ENCODE measurements at places on chromosomes 16 and 17. TPM values are rescaled to one million over a fixed set of nuclear protein-coding genes. Genes with fewer than 3 reads are reported as not detected.

HOXB4 gene
- 1.7 TPM for total RNA-seq

TSPOAP1 gene
- total RNA-seq, result 0.86 TPM

- DNase-seq, result no peak
Observed at GRCh38 chr16:15567823-15568222, 75.1 kb downstream of the MARF1 start.

- no peak for DNase-seq
Observed at GRCh38 chr16:523097-523741, 4.3 kb upstream of the CAPN15 start.

- DNase-seq, result no peak
Observed at GRCh38 chr17:41167561-41167960, 460 bp downstream of the KRTAP4-3 start.

- DNase-seq, result no peak
Observed at GRCh38 chr16:85471469-85472431, 141.4 kb upstream of the GSE1 start.

DNA sequence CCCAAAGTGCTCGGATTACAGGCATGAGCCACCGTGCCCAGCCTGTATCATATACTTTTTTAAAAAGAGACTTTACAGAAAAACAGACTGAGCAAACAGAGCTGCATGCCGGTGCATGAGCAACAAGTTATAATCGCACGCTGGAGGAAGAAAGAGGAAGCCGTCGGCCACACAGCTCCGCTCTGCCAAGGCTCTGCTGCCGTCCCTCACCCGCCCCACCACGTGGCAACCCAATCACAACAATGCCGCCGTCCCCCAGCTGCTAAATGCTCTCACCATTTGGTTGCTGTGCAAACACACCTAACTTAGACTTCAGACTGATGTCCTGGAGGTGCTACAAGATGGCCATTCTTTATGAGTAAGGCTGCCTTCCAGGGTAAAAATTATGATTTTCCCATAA lies 83.5 kb downstream of the ADCY9 start:
- no peak for DNase-seq

DNA sequence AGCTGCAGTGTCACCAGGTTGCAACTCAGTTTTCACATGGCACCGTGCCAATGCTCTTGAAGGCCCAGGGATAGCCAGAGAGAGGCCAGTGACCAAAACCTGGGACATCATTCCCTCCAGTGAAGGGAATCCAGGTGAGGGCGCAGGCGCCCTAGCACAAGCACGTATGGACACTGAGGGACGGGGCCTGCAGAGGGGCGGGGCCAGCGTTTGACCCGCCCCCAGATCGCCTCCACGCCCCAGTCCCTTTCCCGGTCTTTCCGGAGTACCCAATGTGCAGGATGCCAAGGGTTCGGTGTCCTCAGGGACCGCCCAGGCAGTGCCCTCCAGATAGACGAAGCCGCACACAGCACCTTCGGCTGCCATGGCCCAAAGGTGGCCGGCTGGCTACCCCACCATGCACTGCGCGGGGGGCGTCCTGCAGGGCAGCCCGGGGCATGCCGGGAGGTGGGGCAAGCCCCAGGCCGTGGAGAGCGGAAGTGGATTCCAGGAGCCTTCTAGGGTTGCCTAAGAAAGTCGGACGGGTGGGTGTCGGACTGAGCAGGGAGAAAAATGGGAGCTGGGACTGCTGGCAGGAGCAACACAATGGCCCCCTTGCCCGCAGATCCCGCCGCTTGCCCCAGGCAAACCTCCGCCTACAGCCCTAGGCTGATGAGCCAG lies 4.6 kb downstream of the SLC12A4 start:
- no peak for DNase-seq

- no peak for DNase-seq
Observed at GRCh38 chr16:88995746-88996535, 18.9 kb upstream of the CBFA2T3 start.

DNA sequence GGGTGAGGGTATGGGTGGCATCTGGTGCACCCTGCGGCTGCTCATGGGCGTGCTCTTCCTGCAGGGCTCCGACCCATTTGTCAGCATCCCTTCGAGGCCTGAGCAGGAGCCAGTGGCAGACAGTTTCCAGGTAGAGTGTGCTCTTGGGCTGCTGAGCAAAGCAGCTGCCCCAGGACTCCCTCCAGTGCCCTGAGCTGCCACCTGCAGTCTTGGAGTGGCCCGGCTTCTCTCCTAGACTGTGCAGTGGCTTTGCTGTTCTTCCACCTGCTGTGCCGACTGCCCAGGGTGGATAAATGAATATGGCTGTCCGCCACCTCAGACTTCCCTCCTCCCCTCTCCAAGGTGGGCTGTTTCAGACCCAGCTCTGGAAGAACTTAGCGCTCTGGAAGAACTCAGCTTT lies 10.8 kb upstream of the JPT2 start:
- no peak for DNase-seq

- DNase-seq, result no peak
Observed at GRCh38 chr16:86521236-86522197, 11.2 kb downstream of the FOXF1 start.

DNA sequence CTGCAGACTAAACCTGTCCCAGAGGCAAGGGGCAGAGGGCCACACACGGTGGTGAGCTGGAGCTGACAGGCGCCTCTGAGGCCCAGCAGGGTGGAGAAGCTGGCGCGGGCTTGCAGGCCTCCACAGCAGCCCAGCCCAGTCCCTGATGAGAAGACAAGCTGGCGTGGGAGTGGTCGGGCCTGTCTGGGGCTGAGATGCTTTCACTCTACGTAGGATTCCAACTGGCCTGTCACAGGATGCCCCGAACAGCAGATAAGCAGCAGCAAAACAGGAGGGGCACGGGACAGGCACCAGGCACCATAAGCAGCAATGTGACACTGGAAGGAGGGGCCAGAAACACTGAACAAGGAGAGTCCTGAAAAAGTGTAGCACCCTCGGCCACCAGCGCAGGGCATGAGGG lies 40.1 kb downstream of the PEMT start:
- DNase-seq, result peak; percentile 45

DNA sequence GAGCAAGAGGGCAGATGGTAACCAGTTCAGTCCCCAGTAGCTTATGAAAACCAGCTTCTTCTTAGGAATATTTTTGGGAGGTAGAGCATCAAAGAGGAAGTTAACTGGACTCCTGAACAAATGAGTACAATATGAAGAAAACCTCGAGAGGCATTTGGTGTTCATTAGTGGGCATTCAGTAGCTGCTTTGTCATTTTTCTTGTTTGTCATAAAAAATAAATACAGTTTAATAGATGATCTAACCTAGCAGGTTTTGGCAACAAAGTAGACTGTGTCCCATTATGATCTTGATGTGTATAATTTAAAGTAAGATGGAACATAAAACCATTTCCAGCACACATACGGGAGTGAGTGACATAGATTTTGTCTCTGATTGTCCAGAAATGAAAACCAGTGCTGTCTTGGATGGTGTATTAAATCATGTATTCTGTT lies 173.1 kb downstream of the HS3ST3A1 start:
- DNase-seq, result no peak

DNA sequence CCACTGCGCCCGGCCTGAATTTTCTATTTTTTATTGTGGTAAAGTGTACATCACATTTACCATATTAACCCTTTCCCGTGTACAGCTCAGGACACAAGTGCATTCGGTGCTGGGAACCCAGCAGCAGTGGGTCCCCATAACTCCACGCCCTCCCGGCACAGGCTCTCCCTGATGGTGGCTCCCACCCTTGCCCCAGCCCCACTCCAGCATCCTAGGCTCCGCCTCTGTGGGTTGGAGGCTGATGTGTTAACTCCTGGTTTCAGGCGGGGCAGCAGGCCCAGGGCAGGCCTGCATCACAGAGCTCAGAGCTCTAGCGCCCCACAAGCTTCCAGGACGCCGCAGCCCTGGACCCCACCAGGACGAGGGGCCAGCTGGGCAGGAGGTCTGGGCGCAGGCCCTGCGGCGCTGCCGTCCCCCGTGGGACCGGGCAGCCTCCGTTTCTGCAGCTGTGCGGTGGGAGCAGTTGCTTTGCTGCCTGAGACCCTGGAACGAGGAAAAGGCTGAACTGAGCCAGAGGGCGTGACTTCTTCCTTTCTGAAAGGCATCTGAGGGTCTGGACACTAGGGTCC lies 19.6 kb downstream of the ZFPM1 start:
- peak; percentile 46 for DNase-seq

DNA sequence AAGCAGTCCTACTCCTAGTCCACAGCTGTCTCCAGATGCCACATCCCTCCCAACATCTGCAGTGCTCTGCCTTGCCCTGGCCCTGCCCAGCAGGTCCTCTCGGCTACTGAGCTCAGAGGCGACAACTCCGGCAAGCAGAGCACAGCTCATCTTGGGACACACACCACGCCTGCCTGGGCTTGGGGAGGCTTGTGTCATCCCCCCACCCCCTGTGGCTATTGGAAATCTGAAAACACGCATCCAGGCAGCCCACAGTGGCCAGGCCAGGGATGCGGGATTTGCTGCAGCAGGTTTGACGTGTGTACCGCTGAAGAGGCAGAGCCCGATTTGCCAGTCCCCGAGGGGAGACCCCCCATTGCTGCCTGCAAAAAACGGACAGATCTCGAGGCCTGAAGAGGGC lies 25.4 kb downstream of the MXRA7 start:
- DNase-seq, result no peak

DNA sequence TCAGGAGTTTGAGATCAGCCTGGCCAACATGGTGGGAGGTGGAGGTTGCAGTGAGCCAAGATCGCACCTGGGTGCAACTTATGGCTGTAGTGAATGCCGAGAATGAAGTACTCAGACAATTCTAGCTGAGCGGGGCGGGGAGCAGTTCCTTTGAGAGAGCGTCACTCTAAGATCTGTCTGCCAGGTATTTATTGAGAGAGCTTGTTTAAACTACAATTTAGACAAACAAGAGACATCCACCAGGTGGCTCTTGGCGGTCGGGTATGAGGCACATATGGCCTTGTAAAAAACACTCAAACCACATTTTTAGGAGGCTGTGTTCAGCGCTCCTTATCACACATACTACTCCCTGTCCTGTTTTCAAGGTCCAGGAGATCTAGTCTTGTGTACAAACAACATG lies 40.6 kb upstream of the CDH1 start:
- DNase-seq, result no peak

DNA sequence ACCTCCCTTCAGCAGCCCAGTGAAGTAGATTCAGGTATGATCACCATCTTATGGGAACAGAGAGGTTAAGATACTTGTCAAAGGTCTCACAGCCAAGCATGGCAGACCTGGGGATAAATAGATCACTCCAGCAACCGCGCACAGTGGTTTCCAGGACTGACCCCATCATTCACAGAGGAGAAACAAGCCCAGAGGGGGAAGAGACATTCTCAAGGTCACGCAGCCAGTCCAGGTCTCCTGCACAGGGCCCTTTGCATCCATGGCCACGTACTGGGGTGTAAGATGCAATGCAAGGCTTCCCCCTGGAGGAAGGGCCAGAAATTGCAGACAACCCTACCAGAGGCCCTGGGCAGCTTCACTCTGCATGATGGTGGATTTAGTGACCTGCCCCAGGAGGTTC lies 19.9 kb downstream of the TLE7 start:
- peak; percentile 7 for DNase-seq

GRCh38 chr16:83899978-83900377 lies 1.1 kb downstream of the MLYCD start:
- DNase-seq, result no peak

- DNase-seq, result no peak
Observed at GRCh38 chr16:87006021-87006420, 311.2 kb downstream of the C16orf95 start.

Measured in fibroblast of villous mesenchyme (primary cell).